ENCODE measurements at places on chromosomes 5 and 9.

DNA sequence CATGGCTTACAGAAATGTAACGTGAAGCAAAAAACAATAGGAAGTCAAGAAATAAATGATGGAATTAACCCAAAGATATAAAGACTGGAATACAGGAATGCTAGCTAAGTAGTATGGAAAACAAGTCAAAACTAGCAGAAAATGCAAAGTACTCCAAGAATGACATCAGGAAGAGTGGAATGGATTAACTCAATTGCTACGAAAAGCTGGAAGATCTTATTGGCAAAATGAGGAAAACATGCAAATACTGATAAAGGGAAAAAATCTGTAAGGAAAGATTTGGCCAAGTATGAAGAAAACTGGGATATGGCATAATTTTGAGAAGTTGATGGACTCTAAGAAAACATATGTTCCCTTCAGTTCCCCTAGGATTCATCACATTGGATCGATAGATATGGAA, 324.5 kb upstream of the ZNF608 start:
- DNase-seq: no peak

- no peak for DNase-seq
These were observed 151.5 kb upstream of the DAPK1 start for GRCh38 chr9:87346061-87346665.

DNA sequence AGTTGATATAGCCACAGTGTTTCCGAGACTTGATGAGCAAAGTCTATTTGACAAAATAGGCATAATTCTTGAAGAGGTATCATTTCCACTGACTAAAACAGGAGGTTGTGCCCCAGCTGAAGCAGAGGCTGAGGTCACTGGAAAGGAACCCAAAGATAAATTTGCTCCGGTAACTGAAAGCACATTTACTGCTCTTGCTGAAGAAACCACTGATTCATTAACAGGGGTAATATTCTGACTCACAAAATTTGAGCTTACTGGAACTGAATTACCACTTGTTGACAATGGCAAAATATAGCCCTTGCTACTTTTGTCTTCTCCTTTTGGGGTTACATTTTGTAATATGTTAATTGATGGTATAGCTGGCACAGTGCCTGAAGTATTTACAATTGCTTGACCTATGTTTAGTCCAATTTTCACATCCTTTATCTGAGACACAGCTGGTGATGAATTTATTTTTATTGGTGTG, 30.2 kb downstream of the MLANA start:
- DNase-seq: no peak

GRCh38 chr9:114484854-114485443, 20.3 kb downstream of the WHRN start:
- DNase-seq: peak; percentile 24

- peak; percentile 61 for DNase-seq
These were observed 58.6 kb downstream of the IL6ST start for GRCh38 chr5:55936100-55936693.

DNA sequence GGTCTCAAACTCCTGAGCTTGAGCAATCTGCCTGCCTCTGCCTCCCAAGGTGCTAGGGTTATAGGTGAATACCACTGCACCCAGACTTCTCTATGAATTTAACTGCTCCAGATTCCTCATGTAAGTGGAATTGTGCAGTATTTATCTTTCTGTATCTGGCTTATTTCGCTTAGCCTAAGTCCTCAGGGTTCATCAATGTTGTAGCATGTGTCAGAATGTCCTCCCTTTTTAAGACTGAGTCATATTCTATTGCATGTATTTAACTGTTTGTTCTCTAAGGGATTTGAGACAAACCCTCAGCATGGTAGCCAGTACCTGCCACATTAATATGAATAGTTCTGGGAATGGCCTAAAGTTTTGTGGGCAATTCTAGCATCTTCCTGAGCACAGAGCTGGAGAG, 53.9 kb upstream of the TUT7 start:
- no peak for DNase-seq

- DNase-seq: no peak
These were observed 35.9 kb downstream of the ANKRD31 start for GRCh38 chr5:75200776-75201175.

DNA sequence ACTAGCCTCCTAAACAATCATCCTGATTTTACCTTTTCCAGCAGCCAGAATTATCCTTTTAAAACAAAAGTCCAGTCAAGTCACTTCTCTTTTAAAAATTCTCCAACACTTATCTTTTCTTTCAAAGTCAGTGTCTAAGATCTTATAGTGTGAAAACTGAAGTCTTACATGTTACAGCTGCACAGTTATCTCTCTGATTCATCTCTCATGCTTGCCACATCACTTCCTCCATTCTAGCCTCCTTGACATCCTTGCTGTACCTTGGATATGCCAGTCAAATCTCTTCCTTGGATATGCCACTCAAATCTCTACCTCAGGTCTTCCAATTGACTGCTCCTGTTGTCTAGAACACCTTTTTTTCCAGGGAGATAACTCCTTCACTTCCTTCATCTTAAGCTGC, 361.7 kb upstream of the FTMT start:
- DNase-seq: no peak

DNA sequence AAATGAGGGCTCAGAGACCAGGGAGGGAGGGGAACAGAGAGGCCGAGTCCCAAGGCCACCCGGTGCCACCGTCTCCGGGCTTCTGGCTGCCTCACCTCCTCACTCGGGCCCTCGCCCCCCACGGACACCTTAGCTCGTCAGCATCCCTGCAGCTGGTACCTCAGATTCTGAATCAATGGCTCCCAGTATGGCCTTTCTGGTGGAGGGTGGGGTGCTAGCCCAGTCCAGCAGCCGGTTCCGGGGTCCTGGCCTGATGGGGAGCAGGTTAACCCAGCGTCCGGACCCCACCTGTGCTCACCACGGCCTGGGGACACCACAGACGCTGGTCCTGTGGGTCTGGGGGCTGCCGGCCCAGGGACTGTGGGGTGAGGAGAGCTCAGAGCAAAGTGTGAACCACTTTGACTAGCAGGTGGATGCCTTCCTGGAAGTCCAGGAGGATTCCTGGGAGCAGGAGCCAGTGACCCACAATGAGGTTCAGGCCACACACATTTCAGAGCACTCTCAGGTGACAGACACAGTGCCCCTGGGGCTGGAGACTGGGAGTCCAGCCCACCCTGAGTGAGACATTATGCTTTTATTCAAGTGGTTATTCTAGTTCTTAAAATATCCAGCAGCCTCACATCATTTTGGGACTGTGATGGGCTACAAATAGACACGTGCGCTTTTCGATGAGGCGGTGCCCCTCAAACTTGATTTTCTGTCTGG, 53.3 kb downstream of the AHRR start:
- DNase-seq: peak; percentile 0

DNA sequence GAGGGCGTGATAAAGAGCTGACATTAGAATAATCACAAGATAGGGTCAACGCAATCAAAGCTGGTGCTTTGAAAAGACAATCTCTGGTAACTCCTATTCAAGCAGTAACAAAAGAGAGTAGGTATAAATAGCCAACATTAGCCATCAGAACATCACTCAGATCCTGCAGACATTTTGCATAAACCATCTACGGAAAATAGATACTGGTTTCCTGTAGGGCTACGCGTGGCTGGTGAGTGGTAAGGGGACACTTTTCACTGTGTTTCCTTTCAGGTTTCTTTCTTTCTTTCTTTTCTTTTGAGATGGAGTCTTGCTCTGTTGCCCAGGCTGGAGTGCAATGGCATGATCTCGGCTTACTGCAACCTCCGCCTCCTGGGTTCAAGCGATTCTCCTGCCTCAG, 22.3 kb downstream of the TTF1 start:
- no peak for DNase-seq

DNA sequence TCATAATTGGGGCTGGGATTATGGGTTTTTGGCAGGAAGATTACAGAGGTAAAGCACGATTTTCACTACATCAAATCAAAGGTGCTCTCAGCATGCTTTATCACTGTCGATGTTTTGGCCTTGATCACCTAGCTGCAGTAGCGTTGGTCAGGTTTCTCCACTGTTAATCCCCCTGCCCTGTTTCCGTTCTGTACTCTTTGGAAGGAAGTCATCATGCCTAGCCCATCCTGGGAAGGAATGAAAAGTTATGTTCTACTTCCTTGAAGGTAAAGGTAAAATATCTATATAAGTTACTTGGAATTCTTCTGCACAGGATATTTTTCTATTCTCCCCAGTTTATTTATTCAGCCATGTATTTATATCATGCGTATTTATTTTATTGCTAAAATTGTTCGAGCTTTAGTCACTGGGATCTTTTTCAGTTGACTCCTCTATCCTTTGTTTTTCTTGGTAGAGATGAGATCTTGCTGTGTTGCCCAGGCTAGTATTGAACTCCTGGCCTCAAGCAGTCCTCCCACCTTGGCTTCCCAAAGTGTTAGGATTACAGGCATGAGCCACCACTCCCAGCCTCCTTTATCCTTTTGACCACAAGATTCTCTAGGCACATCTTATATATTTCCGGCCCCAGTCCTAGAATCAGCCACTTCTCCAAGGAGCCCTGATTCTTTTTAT, 25.3 kb downstream of the FAF2 start:
- no peak for DNase-seq

DNA sequence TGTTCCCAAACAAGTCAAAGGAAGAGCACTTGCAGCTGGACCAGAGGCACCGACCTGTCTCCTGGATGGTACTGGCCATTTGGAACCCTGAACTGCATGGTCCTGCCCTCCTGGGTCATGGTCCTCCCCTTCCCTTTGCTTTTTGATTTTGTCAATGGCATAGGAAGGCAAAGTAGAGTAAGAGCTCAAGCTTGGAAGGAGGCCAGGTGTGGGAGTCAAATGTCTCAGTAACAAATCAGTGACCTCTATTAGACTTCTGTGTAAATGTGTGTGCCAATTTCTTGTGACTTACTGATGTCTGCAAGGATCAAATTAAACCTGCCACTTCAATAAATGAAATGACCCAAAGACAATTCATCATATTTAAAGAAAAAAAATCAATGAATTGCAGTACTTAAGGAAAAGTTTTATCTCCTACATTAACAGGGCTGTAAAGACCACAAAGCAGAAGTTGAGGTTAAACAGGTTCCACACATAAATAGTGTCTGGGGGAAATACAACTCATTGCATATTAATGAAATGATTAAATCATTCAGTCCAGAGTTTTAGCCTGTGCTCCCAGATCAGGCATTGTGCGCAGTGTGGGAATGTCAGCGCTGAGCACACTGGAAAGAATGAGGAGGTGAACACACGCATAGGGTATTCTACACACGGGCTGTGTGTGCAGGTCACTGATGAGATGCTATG, 32.7 kb downstream of the OSMR start:
- no peak for DNase-seq

DNA sequence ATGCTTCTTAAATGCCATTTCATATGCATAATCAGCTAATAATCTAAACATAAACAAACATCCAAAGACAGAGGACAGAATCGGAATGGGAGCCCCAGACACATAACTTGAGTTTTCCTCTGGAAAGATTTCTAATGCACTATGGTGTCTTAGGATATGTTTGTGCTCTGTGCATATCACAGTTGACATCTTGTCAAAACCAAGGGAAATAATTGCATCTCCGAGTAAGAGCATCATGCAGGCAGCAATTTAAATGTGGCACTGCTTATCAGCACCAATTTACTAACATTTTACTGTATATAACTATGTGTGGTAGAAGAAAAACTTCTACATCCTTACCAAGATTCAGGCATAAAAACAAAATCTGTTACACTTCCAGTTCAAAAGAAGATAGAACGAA, 217.9 kb downstream of the GLIS3 start:
- DNase-seq: no peak

DNA sequence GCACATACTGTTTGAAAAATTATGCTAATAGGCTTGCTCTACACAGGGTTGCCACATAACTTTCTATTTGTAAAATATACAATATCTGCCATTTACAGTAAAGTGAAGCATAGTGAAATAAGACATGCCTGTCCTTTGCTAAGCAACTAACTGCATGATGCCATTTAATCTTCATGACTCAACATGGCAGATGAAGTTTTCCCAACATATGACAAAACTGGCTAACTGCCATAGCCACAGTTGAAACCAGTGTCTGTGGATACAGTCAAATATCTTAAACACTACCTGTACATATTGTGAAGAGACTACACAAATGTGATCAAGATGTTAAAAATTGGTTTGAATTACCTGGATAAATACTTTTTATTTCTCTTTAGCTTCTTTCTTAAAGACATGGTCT, 3.1 kb upstream of the DMAC1 start:
- DNase-seq: no peak

GRCh38 chr5:149917073-149917676, 27.4 kb downstream of the PDE6A start:
- DNase-seq: no peak

DNA sequence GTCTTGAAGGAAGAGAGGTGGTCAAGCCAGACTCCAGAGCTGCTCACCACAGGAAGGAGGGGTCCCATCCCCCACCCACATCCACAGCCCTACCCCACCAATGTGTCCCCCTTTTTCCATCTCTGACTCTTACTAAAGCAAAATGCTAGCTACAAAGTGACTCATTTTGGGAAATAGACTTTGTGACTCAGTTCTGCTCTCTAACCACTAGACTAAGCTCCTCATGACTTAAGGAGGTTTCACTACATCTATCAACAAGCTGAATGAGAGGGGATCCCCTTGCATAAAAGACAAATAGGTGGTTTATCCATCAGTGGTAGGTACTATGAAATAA, 35.1 kb upstream of the ADRB2 start:
- DNase-seq: no peak

GRCh38 chr9:122202111-122202510, 26.6 kb downstream of the LHX6 start:
- no peak for DNase-seq

DNA sequence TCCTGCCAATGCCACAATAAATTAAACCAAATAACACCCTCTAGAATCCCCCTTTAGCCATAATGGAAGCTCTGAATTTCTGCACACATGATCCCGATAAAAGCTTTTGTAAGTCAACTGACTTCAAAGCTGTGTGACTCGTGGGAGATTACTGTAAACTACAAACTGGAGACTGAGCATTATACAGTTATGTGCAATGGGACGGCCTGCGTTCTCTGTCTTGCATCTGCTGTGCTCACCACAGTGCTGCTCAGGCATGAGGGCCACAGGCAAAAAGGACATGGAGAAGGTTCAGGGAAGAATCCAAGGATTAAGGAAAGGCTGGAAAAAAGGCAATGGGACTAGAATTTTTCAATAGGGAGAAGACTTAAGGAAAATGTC, 184.2 kb downstream of the FANCC start:
- no peak for DNase-seq

Measured in HL-60 (cell line).